ENCODE measurements at places on chromosomes 7 and 10.

DNA sequence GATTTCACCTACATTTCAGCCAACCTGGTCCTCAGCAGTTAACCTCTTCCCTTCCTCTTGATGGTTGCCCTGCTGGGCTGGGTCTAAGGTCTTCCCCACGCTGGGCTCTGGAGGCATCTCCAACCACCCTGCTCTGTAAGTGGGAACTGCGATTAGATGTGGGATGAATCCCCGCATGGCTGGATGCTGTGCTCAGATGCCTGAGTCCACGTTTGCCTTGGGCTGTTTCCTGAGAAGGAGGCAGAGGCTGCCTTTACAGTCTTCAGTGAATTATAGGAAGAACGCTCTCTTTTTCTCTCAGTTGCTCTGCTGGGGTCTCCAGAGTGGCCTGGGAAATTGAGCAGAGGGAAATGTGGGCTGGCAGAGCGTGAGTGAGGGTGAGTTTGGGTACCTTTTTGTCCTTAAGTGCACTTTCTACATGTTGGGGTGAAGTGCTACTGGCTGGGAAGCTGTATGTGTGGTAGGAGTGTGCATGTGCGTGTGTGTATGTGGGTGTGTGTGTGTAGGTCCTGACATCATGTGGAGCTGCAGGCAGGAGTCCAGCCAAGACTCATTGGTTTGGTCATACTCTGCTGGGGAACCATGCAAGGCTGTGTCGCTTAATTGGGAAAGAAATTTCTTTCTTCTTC lies 1.5 kb downstream of the GIMAP8 start:
- DNase-seq, result peak; percentile 12

DNA sequence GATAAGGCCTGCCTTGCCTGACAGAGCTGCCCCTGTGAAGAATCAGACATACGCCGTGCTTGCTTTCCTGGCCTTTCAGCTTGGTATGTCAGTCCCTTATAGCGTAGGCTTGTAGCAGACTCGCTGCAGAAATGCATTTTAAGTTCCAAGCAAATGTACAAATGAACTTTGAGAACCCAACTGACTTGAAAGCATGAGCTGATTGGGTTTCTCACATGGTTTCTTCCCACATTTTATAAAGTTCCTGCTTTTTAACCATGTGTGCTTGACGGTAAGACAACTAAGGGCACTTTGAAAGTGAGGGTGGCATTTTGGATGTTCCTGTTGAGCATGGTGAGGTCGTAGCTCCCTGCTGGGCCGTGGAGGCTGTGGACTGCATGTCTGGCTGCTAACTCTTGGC lies 62.6 kb downstream of the CCNY start:
- DNase-seq, result no peak

DNA sequence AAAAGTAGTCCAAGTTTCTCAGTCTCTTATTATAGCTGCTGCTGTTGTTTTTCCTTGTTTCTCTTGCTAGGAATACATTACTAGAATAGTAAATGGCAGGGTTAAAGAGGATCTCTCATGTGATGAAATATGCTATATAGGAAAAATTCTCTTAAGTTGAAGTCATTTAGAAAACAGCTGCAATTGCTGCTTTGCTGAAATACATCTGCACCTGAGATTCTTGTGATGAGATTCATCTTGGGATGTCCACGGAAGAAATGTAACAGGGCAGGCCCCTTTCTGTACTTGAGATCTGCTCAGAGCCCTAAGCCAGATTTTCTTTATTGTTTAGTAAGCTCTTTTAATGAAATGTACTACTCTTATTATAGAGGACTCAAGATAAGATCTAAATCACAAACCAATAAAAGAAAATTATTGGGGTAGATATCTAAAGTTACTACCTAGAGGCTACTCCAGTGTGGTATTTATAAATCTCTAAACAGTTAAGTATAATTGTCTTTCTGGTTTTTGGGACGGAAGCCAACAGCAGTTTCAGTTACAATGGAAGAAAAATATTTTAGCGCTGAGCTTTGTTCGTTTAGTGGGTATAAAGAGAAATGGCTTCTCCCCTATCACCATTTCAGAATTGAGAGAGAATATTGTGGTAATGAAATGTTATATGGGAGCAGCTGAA lies 701.5 kb downstream of the KCNMA1 start:
- DNase-seq, result no peak

GRCh38 chr7:13057462-13058200 lies 370.2 kb downstream of the ARL4A start:
- DNase-seq, result peak; percentile 40

- DNase-seq, result no peak
These were observed 2.0 kb downstream of the REPIN1 start for GRCh38 chr7:150370612-150371071.

GRCh38 chr7:108166687-108167086 lies 36.5 kb upstream of the LAMB4 start:
- no peak for DNase-seq

- no peak for DNase-seq
These were observed 19.7 kb upstream of the C10orf71 start for GRCh38 chr10:49279015-49279880.

GRCh38 chr10:119542357-119542987 lies at the start of gene RGS10:
Gene RGS10, minus strand, starts transcription at chr10:119542719. Its CDS starts 81 bp downstream, at chr10:119542638.
- DNase-seq, result peak; percentile 94

GRCh38 chr10:132062641-132063390 lies 2.9 kb upstream of the JAKMIP3 start:
- DNase-seq, result no peak

GRCh38 chr10:131792809-131793208 lies 108.0 kb upstream of the PPP2R2D start:
- DNase-seq, result no peak

All from NB4 (cell line).